NCI-H1930 (cell line): ENCODE measurements at places on chromosomes 3 and 15.

- no peak for DNase-seq
These were observed 14.1 kb downstream of the UBP1 start for GRCh38 chr3:33426068-33426467.

DNA sequence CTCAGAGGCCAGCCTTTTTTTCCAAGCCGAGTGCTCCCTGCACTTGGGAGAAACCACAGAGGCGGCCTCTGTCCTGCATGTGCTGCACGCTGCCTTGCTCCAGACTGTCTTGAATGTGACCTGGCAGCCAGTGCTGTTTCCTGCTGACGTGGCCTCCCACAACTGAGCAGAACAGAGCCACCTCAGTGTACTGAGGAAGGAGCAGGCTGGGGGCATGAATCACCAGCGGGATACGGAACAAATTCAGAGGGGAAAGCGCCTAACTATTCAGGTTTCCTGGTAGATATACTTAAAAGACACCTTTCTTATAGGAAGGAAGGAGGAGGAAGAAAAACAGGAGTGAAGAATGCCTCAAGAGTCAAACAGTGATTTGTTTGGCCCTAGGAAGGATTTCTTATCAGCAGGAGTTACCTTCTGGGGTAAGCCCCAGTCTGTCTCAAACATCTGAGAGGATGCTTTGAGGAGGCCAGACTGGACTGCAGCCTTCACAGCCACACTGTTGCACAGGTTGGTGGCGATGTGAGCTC is 114.0 kb downstream of the FNDC3B start:
- DNase-seq: no peak

GRCh38 chr3:27356976-27357375 is 12.2 kb downstream of the NEK10 start:
- DNase-seq: no peak

GRCh38 chr3:38000242-38000916 is 9.8 kb downstream of the VILL start:
- DNase-seq: no peak

DNA sequence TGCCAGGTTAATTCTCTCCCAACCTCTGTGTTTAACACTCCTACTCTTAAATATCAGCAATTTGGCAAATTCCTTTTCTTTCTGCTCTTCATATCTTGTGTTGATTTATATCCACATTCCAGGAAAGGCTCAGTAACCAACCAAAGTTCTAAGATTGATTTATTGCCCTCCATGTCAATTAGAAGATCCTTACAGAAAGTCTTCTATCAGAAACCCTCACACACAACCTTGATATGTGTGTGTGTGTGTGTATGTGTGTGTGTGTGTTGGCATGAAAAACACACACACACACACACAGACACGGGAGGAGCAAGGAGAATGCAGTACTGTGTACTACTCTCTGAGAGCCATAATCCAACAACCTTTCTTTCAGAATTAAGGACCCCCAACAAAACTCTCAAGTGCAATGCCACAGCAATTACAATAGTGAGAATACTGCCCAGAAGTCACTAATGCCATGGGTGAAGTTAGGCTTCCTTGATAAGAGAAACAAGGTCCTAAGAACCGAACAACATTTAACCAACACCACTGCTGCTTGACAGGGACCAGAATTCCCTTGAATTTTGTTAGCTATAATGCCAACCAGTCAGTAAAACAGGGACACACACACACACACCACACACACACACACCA is 1.1 kb downstream of the LSAMP start:
- no peak for DNase-seq

GRCh38 chr3:151210676-151211381 is 7.8 kb upstream of the GPR171 start:
- DNase-seq: no peak

GRCh38 chr3:37987751-37988179 is 2.8 kb upstream of the VILL start:
- no peak for DNase-seq

GRCh38 chr3:127363171-127363570 is 75.3 kb upstream of the PRR20G start:
- no peak for DNase-seq

- DNase-seq: no peak
These were observed 7.3 kb downstream of the NEK4 start for GRCh38 chr3:52763466-52763865.
